ENCODE measurements at places on chromosomes 16 and 17. TPM values are rescaled to one million over a fixed set of nuclear protein-coding genes. Genes with fewer than 3 reads are reported as not detected.

Gene TOX3
- total RNA-seq = 1.2 TPM

Gene SCIMP
- total RNA-seq = not detected

Gene CBLN1
- total RNA-seq = not detected

Gene KRT20
- 0.29 TPM for total RNA-seq
